ENCODE measurements at places on chromosomes 4 and X. TPM values are rescaled to one million over a fixed set of nuclear protein-coding genes. Genes with fewer than 3 reads are reported as not detected.

The FAM133A gene
- total RNA-seq: not detected

The IL21 gene
- total RNA-seq: not detected

- DNase-seq: no peak
Observed at GRCh38 chrX:63785708-63786040, 660 bp upstream of the ARHGEF9 start.

- DNase-seq: no peak
Observed at GRCh38 chr4:5096261-5096660, 45.0 kb downstream of the STK32B start.

The EOLA2 gene
- total RNA-seq: 55.3 TPM

Data from Caki2 (cell line).